H7 (cell line): ENCODE measurements at places on chromosomes 13 and 19. TPM values are rescaled to one million over a fixed set of nuclear protein-coding genes. Genes with fewer than 3 reads are reported as not detected.

MYBPC2 gene
- total RNA-seq: 0.24 and 0.55 TPM in 2 replicates

FOXA3 gene
- total RNA-seq: 13.4 and 15.1 TPM in 2 replicates

GZMM gene
- 0.38 and 1.6 TPM in 2 replicates for total RNA-seq

C19orf73 gene
- total RNA-seq: 1.4 and 3.2 TPM in 2 replicates

FCER2 gene
- total RNA-seq: not detected in 2 replicates

PSG7 gene
- total RNA-seq: not detected in 2 replicates

SIGLEC9 gene
- total RNA-seq: not detected in 2 replicates

ERICH6B gene
- not detected in 2 replicates for total RNA-seq

CLEC17A gene
- total RNA-seq: not detected in 2 replicates

DCT gene
- 0.04 TPM in 1 of 2 replicates, not detected in the other for total RNA-seq

GRCh38 chr19:3281026-3281425 lies 56.6 kb downstream of the CELF5 start:
- no peak for DNase-seq

DNA sequence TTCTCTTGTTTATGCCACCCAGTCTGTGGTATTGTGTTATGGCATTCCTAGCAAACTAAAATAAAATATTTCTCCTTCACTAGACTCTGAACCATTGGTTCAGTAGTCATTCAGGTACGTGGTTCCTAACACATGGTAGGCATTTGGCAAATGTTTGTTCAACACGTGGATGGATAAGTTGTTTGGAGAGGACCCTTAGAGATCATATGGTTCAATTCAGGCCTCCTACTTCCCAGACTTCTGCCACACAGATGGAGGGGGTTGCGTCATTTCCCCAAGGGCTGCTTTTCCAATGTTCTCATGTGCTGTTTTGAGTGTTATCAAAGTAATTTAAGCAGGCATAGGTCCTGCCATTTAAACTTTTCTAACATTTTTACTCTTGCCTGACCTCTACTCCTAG lies 6.7 kb downstream of the CXCL17 start:
- DNase-seq: no peak

GRCh38 chr13:21075011-21075378 lies 13.6 kb upstream of the LATS2 start:
- peak; percentile 49 for DNase-seq

- no peak for DNase-seq
These were observed 337.7 kb downstream of the DNAJC15 start for GRCh38 chr13:43360892-43361610.

DNA sequence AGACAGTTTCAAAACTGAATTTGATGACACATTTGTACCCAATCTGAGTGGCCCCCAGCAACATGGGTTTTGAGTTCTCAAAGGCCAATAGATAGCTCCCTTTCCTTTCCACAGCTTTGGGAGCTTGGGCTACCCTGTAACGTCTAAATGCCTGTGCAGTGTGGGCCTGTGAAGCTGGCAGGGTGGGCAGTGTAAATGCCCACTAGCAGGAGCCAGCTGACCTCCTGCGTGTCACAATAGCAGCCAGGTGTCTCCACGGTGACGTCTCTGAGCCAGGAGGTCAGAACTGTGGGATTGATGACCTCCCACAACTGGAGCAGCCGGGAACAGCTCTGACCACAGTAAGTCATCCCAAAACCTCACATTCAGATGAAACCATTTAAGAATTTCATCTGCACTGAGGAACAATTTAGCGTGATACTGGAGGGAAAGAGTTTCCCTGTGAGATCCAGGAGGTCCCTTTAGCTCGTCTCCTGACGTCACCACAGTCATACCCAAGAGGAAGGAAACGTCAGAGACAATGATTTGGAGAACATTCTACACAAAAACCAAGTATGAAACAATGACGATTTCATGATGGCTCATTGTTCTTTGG lies at the start of gene IPO5:
Gene IPO5 (plus strand): TSS at position 300 of the 595 bp plus-strand sequence. CDS start 23,022 bp downstream, outside the sequence.
- DNase-seq: no peak

GRCh38 chr13:32047088-32047487 lies 15.5 kb downstream of the FRY start:
- no peak for DNase-seq

DNA sequence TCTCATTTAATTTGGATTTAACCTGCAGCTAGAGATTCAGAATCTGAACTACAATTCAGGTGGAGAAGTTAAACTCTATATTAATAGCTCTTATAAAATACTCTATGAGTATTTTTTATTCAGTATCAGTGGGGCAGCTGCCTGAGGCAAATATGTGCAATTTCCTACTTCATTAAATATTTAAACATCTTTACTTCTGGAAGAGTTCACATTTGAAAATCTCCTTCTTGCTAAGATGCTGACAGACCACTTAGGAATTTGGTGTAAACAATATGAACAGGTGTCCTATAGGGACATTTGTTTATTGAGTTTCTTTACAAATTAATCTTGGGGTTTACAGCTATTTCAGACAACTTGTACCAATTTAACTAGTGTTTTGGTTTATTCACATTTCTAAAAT lies 20.4 kb downstream of the STARD13 start:
- DNase-seq: no peak

- DNase-seq: no peak
These were observed 1192.2 kb downstream of the UQCRFS1 start for GRCh38 chr19:28020619-28021258.

GRCh38 chr13:42119875-42120274 lies 71.4 kb downstream of the DGKH start:
- DNase-seq: no peak

- DNase-seq: no peak
These were observed 10.2 kb upstream of the SUPT20H start for GRCh38 chr13:37069597-37070103.
